ENCODE measurements at places on chromosomes 12 and 14.

- DNase-seq, result no peak
Measured at GRCh38 chr14:91328313-91329050, 84.0 kb upstream of the GPR68 start.

DNA sequence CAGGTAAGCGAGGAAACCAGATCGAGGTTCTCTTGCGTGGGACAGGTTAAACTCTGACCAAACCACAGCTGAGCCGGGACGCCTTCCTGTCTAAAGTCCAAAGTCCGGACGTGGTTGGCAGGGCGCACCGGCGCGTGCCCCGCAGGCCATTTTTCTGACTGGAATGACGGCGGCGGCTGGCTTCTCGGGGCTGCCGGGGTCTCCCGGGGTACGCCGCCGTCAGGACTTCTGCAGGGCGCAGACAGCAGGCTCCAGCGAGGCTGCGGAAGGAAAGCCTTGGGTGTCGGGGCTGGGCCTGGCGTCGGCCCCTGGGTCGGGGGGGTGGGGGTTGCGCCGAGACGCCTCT is 32.8 kb downstream of the MIA2 start:
- peak; percentile 65 for DNase-seq

- no peak for DNase-seq
Measured at GRCh38 chr12:1595026-1595561, 713 bp upstream of the FBXL14 start.

- DNase-seq, result no peak
Measured at GRCh38 chr12:10511756-10512355, 6.2 kb downstream of the EIF2S3B start.

- no peak for DNase-seq
Measured at GRCh38 chr12:132163911-132164288, 19.6 kb downstream of the NOC4L start.

- DNase-seq, result peak; percentile 87
Measured at GRCh38 chr14:27427796-27428195, 830.0 kb upstream of the NOVA1 start.

- DNase-seq, result peak; percentile 80
Measured at GRCh38 chr14:77208291-77208978, 26.8 kb downstream of the TMEM63C start.

GRCh38 chr12:31702047-31702446 is 26.8 kb downstream of the AMN1 start:
- peak; percentile 11 for DNase-seq

- no peak for DNase-seq
Measured at GRCh38 chr14:91883753-91884152, 16.4 kb upstream of the TC2N start.

DNA sequence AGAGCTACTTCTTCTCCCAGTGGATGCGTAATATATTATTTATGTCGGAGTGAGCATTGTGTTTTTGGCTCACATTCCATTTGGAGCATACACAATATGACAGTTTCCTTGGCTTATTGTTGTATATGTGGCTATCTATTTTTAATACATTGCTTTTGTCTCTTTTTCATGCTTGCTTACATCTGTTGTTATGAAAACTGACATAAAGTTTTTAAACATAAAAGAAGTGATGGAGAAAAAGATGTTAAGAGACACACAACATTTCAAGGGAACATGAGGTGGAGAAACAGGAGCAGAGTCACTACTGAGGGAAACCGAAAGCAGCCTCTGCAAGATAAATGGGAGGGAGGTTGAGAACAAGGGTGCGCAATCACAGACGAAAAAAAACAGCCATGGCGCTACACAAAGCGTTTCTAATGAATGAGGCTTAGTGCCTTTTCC is 228.4 kb upstream of the NPAS3 start:
- DNase-seq, result peak; percentile 66

DNA sequence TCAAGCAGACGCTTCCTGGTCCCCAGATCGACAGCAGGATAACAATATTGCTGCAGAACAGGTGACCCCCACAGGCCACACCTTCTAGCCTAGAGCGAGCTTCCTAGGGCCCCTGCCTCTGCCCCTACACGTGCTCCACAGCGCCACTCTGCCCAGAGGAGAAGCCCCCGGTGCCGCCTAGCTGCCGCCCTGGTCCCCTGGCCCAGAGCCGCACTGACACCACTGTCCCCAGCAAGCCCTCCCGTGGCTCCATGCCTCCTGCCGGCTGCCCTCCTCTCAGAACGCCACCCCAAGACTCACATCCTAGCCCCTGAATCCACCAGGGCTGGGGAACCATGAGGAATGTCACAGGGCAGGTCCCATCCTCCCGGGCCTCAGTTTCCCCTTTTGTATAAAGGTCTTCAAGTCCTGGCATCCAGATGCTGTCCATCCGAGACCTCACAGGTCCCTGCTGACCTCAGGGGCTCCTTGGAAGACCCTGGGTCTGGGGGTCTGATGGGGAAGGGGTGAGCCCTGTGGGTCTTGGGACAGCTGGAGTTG is 31.0 kb downstream of the JAG2 start:
- no peak for DNase-seq

- DNase-seq, result no peak
Measured at GRCh38 chr12:117098361-117099217, 627 bp downstream of the TESC start.

- no peak for DNase-seq
Measured at GRCh38 chr14:78007160-78007559, 163.0 kb upstream of the NRXN3 start.

DNA sequence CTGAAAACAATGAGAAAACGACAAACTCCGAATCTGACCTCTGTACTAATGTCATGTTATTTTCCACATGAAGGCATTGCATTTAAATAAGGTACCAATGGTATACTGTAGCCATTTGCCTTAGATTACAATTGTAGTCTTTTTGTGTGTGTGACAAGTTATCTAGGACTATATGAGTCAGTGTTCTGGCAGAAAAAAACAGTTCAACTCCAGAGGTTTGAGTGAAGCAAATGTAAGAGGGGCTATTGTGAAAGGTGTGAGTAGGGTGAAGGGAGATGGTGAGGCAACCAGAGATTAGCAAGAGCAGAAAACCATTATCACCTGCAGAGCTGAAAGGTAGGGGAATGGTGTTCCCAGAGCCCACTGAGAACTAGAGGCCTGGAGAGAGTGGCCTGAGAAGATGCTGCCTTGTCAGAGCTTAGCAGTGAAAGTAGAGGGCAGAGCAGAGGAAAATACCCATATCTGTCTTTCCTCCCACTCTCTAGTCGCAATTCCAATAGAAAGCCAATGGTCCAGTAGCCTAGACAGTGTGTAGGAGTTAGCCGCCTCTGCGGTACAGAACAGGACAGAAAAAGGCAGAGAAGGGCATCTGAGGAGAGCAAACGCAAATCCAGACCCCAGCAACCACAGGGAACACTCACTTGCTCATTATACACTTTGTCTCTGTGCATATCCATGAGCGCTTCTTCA is 112.2 kb downstream of the DYRK2 start:
- DNase-seq, result no peak

GRCh38 chr14:101830271-101830670 is 68.8 kb downstream of the PPP2R5C start:
- no peak for DNase-seq

DNA sequence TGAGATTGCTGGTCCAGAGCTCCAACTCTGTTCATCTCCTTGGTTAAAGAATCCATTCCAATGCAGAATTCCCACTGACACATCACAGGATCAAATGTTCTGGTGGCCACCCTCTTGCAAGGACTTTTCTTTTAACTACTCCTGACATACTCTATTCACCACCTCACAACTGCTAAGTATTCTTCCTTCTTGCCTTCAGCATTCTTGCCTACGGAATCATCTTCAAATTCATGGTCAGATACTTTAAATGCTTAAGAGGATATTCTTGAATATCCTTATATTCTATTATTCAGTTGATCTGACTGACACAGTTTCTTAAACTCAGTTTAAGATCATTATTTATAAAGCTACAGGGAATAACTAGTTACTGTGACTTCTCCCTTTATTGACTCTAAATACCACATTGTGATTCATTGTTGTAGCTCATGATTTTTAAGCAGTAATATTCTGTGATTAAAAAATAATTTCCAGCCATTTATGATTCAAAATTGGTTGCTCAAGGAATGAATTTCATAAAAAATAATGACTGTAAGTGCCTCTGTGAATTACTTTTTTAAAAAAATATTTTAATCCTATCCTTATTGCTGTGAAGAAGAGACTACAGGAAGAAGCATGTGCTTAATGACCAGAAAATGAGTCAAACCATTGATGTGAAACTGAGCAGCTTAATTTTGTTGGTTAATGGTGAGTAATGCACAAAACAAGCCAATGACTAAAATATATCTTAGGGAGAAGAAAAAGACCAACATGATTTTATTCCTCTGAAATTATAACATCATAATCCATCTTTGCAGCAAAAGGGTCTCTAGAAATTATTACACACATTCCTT is 207.1 kb downstream of the PIK3C2G start:
- no peak for DNase-seq

GRCh38 chr14:55662752-55663151 is 82.7 kb downstream of the KTN1 start:
- no peak for DNase-seq

DNA sequence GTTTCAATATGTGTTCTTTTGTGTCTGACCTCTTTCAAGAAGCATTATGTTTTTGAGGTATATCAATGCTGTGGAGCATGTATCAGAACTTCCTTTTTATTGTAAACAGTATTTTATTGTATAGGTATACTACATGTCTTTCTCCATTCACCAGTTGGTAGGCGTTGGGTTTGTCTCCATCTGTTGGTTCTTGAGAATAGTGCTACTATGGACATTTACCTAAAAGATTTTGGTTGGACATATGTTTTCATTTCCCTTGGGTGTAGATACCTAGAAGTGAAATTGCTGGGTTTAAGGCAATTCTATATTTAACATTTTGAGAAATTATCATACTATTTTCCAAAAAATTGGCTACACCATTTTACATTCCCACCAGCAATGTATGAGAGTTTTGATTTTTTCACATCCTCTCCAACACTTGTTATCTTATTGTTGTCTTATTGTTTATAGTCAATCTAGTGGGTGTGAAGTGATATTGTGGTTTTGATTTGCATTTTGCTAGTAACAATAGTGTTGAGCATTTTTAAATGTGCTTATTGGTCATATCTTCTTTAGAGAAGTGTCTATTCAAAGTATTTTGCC is 409.2 kb downstream of the IPO8 start:
- no peak for DNase-seq

GRCh38 chr12:34356233-34356987 is 334.1 kb downstream of the ALG10 start:
- DNase-seq, result peak; percentile 49

GRCh38 chr12:47988073-47989022 is 15.9 kb downstream of the COL2A1 start:
- peak; percentile 46 for DNase-seq

DNA sequence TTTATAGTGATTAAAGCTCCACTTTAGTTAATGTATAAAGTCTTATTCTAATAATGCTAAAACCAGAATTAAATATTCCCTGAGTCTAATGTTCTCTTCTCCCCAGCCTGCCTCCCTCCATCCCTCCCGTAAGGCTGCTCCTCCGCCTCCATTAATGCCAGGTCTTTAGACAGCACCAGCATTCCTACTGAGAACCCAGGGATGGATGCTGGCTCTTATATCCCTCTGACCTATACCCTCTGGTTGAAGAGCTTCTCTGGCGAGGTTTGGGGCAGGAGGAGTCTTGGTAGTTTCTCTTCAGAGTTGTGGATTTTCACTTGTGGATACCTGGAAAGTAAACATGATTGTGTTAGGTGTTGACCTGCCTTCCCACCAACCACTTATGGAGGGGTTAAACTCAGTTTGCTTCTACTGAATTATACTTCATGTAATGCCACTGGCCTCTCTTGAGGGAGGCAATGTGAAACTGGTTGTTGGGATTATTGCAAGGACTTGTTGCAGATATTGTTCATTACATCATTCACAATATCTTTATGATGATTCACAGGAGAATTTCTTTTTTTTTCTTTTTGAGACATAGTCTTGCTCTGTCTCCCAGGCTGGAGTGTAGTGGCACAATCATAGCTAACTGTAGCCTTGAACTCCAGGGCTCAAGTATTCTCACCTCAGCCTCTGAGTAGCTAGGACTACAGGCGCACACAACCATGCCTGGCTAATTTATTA is 11.1 kb upstream of the SMAGP start:
- DNase-seq, result no peak

DNA sequence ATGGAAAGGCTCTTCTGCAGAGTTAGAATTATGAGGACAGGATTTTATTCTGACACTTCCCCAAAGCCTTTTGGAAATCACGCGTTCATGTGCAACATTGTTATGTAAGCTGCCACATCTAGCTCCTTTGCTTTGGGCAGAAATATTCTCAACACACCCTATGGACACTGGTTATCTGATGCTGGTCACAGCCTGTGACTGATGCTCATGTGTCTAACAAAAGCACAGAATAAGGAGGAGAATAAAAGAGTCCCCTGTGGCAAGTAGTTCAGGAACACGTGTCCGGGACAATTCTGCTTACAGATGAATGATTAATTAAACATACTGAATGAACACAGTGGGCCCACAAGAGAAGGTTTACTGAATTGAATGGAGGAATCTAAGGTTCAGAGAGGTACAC is 22.1 kb downstream of the FOXN3 start:
- no peak for DNase-seq

GRCh38 chr12:4441355-4442335 is 4.0 kb downstream of the FGF6 start:
- peak; percentile 78 for DNase-seq

DNA sequence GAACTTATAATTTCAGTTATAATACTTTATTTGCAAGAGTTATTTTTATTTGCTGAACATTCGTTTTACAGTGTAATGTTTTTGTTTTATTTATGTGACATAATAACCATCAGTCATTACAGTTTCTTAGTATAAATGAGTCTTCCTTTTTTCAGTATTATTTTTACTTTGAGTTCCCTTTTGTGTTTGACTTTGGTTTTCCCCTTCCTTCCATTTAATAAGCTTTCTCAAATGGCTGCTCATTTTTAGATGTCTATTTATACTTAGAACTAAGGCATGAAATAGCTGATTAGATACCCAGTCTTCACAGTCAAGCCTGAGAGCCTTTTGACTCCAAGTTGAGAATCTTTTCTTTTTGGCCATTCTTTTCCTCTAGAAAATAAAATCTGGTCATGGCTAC is 404.5 kb downstream of the LRFN5 start:
- DNase-seq, result no peak

DNA sequence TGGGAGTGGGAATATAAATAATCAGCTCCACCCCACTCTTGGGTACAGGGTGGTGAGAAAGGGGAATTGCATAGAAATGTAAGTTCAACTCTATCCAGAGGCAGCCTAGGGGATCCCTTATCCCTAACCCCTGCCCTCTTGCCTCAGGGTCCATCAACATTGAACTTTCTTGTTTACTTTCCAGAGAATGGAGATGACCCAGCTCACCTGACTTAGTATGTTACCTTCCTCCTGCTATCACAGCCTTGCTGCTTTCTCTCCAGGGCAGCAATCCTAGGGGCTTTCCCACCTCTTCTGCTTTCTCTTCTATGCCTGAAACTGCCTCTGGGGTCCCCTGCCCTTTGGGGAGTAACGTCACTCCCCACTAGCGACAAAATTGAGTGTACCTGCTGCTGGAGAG is 2.7 kb downstream of the LRP1 start:
- no peak for DNase-seq
